Activated CD4-positive, alpha-beta T cell treated with anti-CD3 and anti-CD28 coated beads for 24 hours (primary cell): ENCODE measurements at places on chromosomes 3 and 15.

- peak; percentile 54 for DNase-seq
Measured at GRCh38 chr3:189324538-189325138, 152.9 kb downstream of the TPRG1 start.

DNA sequence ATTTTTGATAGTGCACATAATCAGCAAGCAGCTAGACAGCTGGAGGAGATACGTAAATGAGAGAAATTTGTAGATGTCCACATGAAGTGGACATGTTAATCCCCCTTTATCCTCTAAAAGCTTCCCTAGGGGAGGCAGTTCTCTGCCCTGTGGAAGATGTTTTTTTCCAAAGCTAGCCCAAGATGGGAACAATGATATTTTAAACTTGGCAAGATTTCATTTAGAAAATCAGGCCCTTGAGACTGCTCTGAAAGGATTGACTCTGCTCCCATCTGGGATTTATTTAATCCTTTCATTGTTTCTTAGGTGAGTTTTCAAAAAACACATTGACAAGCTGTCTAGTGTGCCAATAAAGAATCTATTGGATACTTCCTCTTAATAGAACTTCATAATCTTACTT is 92.0 kb downstream of the SYNPR start:
- DNase-seq, result no peak

GRCh38 chr3:39292961-39293360 is 13.1 kb upstream of the CX3CR1 start:
- no peak for DNase-seq

GRCh38 chr3:20280257-20280656 is 94.3 kb upstream of the SGO1 start:
- DNase-seq, result no peak

DNA sequence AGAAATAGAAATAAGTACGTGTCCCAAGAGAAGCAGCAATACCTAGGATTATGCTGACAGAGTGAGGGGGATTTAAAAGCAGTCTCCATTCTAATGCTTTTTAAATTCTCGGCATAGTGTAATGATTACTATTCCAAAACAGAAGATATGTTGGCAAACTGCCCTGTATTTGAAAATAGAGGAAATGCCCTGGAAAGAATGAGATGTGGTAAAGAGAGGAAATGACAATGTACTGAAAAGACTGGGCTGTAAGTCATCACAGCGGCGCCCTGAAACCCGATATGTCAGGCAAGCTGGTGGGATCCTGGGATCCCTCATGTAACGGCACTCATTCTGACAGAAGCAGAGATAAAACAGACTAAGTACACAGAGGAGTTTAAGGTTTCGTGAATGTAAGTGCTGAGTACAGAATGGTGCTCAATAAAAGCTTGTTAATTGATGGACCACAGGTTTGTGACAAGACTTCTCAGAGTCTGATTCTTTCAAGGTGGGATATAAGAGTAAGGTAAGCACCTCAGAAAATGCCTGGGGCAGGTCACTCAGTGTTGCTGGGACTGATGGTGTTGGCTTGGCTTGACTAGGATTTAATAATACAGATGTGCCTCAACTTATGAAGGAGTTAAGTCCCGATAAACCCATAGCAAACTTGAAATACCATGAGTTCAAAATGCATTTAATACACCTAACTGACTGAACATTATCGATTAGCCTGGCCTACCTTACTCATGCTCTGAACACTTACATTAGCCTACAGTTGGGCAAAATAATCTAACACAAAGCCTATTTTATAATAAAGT is 91.4 kb downstream of the NFKBIZ start:
- DNase-seq, result no peak

DNA sequence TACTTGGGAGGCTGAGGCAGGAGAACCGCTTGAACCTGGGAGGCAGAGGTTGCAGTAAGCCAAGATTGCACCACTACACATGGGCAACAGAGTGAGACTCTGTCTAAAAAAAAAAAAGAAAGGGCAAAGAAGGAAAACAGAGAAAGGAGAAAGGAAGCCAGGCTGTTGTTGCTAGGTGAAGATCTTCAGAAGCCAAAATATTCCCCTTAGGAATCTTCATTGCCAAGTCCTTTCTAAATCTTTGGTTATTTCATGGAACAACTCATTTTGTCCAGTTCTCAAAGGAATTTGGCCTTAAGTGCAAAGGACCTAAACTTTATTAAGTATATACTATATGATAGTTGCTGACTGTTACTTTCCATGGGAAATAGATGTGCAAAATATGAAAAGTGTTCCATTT is 59.2 kb upstream of the OSBPL11 start:
- no peak for DNase-seq

DNA sequence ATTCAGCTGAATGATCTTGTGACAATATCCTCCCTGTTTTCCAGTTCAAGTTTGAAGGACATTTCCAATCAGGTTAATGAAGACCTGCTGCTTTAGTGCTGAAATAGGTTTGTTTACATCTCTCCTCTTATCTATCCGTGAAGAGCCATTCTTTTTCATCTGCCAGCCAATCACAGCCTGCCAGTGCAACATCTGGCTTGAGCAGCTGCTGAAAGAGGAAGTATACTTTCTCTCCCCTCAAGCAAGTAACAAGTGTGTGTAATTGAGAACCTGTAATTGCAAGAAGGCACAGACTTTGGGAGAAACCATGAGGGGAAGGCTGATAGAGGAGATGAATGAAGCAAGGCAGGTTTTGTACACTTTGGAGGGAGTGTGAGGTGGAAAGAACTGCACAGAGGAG is 404.3 kb downstream of the AGBL1 start:
- no peak for DNase-seq

DNA sequence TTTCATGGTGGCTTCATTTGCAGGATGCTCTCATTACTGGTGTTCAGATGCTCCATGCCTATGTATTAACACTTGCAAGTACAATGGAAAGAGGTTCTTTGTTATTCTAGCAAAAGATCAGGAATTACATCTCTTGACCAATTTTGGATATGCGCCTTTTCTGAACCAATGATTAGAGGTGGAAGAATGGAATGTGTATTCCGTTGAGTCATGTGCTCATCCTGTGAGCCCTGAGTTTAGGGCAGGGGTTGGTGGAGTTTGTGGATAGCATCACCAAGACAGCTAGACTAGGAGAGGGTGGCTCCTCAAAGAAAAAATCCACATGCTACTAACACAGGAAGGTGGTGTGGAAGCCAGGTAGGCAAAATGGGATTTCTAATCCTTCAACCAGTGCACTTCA is 80.7 kb upstream of the SLC25A26 start:
- no peak for DNase-seq

GRCh38 chr15:25710184-25710583 is 152.9 kb downstream of the ATP10A start:
- DNase-seq, result peak; percentile 39

GRCh38 chr3:47612879-47613278 is 34.2 kb upstream of the CSPG5 start:
- DNase-seq, result no peak

GRCh38 chr3:158434412-158435038 is 136.5 kb upstream of the MLF1 start:
- DNase-seq, result peak; percentile 3

DNA sequence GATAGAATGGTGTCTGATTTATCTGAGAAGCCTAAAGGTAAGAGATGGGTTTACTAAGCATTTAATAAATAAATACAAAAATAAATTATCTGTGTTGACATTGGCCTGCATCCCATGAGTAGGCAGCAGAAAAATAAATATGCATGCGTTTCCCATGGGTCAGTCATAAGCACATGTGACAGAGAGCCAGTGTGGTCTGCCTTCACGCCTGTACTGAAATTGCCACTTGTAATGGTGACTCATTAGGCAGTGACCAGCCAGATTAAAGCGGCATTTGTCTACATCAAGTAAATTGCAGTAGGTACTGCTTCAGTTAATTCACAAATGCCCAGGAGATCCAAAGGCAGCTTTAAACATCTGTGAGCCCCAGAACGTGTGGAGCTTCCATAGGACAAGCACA is 399.6 kb downstream of the NAALADL2 start:
- DNase-seq, result no peak

GRCh38 chr3:168876346-168877035 is 780.8 kb upstream of the GOLIM4 start:
- DNase-seq, result no peak

GRCh38 chr3:122961146-122961545 is 66.4 kb downstream of the SEMA5B start:
- DNase-seq, result no peak

- no peak for DNase-seq
Measured at GRCh38 chr3:9399337-9399703, 1.9 kb downstream of the SETD5 start.

GRCh38 chr3:115217678-115218451 is 70.8 kb upstream of the ZBTB20 start:
- no peak for DNase-seq

DNA sequence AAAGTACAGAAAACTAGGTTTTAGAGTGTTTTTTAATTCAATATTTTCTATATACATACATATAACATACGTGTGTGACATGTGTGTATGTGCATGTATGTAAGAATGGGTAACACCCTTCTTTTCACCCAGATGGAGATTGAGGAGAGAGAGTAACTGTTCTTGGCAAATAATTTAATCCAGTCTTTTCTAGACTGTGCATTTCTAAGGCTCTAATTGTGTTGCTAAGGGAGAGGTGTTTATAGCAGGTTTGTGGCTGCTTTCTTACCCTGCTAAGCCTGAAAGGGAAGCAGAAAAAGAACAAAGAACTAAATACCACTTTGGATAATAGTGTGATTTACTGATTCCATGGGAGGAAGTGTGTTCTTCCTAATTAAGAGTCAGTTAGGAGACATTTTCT is 46.0 kb upstream of the ALDH1L1 start:
- no peak for DNase-seq

DNA sequence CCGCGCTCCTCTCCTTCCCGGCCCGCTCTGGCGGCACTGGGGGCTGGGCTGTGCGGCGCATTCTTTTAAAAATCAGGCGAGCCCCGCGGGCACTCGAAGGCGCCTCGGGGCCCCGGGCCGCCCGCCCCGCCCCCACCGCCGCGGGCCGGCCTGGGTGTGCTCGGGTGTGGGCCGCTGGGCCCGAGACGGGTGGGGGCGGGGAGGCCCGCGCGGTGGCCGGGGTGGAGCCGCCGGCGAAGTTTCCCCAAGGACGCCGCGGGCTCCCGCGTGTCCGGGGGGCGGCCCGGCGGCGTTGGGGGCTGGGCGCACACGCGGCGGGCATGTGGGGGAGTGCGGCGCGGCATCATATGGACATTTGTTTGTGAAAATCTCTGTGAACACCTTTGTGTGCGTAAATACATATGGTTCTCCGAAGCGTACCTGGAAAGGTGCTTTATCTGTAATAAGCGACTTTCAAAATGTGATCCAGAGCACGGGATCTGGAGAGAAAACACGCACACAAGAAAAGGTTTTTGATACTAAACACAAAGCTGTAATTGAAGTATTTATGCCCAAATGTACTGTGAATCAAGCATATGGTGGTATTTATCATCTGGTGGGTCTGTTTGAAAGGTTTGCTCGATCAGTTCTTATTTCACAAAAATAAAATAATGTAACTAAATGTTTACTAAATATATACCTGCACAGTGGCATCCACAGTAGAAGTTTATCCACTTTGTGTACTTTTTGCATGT is 612 bp upstream of the TBL1XR1 start:
- DNase-seq, result no peak
